ENCODE measurements at places on chromosomes 3 and 15. TPM values are rescaled to one million over a fixed set of nuclear protein-coding genes. Genes with fewer than 3 reads are reported as not detected.

Gene CCDC9B
- 14.3 TPM for total RNA-seq

DNA sequence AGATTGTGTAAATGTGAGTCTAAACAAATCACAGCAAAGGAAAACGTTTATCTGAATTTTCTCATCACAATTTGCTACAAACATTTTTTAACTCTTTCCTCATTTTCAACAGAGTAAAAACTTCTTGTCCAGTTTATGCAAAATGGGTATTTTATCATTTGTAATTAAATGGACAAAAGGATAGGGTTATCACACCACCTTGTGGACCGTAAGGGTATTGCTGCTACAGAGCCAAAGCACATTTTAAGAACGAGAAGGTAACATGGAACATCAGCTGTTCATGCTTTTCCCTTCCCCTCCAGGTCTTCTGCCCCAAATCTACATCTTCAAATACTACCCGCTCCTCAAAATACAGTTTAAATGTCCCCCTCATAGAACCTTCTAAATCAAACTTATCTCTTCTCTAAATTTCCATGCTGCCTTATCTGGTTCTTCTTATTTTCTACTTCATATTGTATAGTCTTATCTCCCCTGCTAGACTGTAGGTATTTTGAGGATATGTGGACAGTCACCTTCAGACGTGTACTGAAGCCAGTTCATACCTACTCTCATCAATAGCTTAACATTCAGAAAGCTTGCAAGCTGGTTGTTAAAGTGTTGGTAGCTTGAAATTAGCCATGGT, 12.8 kb upstream of the SETMAR start:
- no peak for DNase-seq

DNA sequence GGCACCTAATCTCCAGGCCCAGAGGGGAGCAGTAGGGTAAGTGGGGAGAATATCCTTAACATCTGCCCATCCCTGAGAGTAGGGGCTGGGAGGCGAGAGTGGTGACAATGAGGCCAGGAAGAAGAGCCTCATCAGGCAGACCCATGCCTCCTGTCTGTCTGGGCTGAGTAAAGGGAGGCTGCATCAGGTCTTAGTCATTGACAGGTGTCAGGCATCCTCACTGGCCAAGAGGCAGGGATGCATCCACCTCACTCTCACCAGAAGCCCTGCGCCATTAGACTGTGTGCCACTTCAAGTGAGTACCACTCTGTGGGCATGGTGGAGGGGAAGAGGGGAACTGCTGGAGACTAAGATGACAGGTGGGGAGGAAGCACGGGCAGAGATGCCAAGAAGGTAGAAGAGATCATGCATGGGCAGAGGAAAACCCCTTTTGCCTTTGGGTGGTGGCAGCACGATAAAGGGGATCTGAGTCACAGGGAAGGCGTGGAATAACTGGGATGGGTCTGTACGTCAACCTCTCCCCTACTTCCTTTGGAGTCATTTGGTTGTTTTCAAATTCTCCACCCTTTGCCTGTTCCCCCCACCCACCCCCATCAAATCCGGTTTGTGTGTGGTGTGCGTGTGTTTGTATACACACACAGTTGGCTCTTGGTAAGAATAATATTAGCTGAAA, 14.1 kb downstream of the ANAPC13 start:
- DNase-seq = no peak

GRCh38 chr3:194497799-194498575, 11.2 kb upstream of the ATP13A3 start:
- DNase-seq = no peak

Data from suprapubic skin (tissue), 4 donors.